ENCODE measurements at places on chromosomes 12 and 14.
A peak's percentile ranks its signal among the peaks of the same experiment; 100 is the strongest.

- peak; percentile 9 for DNase-seq
Observed at GRCh38 chr12:83823386-83824045, 1089.1 kb downstream of the SLC6A15 start.

DNA sequence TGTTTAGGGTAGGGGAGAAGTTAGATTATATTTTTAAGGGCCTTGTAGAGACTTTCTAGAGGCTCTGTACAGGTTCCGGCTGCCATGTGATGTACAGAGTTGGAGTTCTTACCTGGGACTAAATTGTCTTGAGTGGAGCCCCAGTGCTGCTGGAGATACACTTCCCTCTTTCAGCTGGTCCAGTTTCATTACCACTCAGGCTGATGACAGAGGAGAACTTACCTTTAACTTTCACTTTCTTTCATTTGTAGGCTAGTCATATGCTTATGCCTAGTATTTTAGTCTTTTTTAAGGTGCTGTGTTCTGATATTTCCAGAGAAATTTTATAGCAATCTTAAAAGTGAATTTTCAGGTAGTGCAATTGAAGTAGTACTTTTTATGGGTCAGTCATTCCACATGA lies 117.3 kb downstream of the ERC1 start:
- no peak for DNase-seq

- DNase-seq, result no peak
Observed at GRCh38 chr12:54368025-54368708, 3.9 kb upstream of the GPR84 start.

DNA sequence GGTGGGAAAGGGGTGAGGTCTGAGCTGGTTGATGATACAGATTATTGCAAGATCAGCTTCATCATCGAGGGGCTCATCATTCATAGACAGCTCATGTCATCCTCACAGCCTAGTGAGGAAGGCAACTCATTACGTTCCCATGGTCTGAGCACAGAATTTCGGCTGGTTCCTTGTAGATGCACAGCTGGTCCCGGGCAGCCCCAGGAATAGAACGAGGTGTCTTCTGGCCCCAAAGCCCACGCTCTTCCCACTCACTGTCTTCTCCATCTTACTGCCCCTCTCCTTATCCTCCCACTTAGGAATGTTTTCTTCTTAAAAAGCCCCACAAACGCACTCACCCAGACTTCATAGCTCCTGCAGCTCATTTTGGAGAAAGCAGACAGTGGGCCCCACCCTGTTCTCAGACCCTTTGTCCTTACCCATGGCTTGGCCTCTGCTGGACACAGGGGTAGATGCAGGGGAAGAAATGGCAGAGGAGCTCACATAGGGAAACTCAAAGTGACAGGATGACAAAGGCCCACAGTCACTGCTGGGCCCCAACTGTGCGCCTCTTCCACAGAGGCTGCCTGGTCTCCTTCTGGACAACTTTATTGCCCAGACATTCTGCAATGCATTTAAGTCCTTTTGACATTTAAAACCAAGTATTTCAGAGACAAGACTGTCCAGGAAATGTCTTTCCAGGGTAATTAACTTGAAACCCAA lies 162.2 kb downstream of the ADGRD1 start:
- DNase-seq, result no peak

DNA sequence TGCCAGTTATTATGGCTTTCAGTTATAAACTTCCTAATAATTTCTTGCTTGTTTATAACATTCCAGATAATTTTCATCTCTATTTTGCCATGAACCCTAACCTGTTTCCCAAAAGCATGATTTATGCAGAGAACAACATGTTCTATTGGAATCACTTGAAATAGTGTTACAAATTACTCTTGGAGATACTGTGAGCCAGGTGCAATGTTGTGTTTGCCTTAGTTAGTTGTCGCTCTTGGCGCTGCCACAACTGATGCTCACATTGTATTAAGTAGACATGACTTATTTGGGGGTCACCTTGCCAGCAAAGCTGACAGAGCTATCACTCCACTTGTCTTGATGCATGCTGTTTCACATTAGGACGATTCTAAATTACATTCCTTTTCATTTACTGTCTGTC lies 49.4 kb downstream of the TSPAN8 start:
- DNase-seq, result no peak

- no peak for DNase-seq
Observed at GRCh38 chr14:105169776-105170655, 1.4 kb upstream of the JAG2 start.

GRCh38 chr12:104423273-104423672 lies 33.5 kb upstream of the CHST11 start:
- no peak for DNase-seq

DNA sequence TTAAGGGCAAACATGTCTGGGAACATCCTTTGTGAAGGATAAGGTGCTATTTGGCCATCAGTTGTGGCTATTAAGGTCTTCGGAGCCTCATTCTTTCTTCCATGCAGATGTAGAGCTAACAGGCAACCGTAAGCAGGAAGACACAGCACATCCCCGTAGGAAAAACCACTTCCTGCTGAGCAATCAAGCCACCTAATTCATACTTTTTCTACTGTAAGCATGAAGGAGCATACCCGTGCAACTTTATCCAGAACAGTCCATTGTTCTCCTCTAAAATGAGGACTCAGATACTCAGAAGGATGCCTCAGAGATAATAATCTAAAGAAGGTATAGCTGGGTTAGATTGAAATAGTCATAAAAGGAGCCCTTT lies 232.0 kb downstream of the PPM1H start:
- no peak for DNase-seq

DNA sequence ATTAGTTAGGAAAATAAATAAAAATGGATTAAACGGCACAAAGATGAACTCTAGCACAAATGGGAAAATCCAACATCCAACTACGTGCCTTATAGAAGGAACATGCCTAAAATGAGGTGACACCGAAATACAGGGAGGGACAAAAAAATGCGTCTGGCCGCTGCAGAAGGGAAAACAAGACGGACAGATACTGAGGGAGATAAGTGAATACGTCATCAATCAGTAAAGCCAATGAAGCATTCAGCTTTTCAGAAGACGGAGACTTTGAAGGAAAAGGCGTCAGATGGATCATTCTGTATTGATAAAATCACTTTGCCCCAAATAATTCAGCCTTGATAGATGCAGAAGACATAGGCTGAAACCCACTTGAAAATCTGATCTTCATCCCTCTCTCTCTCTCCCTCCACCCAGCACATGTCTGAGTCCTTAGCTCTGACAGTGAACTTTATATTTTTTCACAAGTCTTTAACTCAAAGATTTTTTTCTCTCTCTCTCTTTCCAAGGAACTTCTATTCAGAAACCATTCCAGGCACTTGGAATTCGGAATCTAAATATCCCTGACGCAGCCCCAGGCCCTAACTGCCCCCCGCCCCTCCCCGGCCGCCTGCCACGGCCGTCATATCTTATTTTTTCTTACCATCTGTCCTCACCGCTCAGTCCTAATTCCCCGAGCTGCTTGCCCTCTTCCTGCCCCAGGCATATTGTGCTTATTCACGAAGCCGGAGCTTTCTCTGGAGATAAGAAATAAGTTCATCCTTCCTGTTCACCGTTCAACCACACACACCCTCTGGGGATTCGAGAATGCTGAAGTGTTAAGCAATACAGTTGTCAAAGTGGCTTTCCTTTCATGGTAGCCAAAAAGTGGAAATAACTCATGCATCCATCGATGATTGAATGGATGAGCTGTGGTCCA lies 35.5 kb upstream of the RFLNA start:
- DNase-seq, result no peak

GRCh38 chr12:122840580-122841513 lies 5.6 kb downstream of the HIP1R start:
- no peak for DNase-seq

GRCh38 chr14:50883827-50884197 lies 12.0 kb downstream of the ABHD12B start:
- no peak for DNase-seq

GRCh38 chr12:1805441-1806081 lies 14.8 kb upstream of the LRTM2 start:
- DNase-seq, result no peak

- no peak for DNase-seq
Observed at GRCh38 chr12:29743801-29744200, 39.9 kb downstream of the TMTC1 start.

GRCh38 chr14:76958980-76959710 lies 69.4 kb downstream of the IRF2BPL start:
- DNase-seq, result no peak

DNA sequence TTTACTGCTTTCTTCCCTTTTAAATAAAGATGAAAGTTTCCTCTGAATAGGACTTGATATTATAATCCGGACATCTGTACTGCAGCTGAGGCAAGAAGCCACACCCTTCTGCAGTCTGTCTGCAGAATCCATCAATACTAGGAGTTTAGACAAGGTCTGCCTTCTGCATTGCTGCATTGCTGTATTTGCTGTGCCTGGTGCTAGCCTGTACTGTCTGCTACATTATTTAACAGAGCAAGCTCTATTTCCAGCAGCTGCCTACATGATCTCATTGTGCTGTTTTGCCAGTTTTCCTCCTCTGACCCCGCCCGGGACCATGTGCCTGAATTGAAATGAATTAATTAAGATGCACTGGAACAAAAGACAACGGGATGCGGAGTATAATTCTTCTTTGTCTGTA lies 1.7 kb downstream of the TUBA1A start:
- no peak for DNase-seq

DNA sequence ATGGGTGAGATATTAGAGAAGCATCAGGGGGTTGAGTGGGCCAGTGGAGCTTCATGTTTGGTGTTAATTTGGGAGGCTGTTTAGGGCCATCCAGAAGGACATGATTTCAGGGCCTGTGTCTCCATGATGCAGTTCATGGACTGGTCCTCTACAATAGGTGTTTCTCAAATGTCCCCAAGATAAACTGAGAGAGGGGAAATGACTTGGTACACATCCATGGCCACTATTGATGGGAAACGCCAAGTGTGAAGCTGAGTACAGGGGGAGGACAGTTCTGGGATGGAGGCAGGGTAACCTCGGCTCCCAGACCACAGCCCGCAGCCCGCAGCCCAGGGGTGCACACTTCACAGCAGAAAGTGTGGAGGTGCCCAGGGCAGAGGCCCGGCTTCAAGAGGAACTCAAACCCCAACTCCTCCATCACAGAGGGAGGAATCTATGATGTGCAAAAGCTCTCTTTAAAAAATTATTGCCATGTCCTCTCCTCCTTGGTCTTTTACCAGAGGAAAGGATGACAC lies 33.3 kb downstream of the CACNA2D4 start:
- DNase-seq, result no peak

GRCh38 chr12:98845957-98846356 lies 200.9 kb downstream of the APAF1 start:
- DNase-seq, result no peak

- DNase-seq, result no peak
Observed at GRCh38 chr12:65916991-65917695, 92.9 kb downstream of the HMGA2 start.

DNA sequence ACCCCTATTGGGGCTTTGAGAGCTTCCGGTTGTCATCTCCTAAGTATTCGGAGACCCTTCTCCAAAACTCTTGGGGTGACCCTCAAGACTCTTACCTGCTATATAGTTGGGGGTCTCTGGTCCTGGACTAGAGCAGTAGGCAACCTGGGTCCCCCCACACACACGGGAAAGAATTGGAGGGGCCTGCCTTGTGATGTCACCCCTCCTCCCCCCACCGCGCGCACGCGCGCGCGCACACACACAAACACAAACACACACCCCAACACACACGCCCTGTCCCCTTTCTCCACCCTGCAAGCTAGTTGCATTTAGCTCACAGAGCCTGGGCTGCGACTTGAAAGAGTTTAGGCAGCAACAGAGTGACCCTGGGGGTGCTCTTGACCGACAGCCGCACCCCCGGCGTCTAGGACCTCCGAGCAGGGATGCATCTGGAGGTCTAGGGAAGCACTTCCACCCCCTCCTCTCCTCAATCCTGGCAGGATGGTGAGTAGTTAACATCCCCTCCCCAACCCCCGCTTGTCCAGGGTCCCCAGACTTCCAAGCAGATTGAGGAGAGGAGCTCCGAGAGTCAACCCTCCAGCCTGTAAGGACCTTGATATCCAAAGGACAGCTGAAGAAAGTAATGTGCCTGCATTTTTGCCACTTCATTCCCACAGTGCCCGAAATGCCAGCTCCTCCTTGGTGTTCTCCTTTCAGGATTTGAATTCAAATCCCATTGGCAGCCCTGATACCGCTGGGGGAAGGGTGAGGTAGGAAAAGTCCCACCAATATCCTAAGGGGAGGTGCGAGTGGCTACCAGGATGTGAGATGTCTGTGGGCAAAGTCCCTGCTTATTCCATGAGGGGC lies 1.4 kb upstream of the DNAJC14 start:
- DNase-seq, result peak; percentile 31

DNA sequence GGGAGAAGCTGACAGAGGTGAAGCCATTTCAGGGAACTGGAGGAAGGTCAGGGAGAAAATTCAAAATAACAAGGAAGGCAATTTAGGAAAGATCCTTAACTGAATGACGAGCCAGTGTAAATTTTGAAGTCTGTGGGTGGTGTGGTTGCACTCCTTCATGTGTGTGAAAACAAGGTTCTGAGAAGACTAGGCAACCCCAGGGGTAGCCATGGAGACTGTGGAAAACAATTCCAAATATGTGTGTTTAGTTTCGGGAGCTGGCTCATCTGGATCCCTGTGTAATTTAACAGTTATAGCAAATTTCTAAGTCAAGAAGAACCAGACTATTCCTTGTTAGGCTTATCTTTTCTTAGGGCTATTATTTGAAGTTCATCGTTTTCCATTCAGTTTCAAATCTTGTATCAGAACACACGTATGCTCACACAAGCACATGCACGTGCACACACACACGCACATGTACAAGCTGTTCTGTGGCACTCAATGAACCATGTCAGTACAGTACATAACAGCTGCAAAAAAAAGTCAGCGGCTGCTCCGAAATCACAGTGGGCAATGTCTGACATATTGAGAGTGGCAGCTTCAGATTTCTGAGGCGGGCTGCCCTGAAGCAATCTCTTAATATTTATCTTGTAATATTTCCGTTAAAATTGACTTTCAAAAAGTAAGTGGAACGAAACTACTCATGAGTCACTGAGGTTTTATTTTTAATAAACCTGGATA lies 411.2 kb downstream of the AEBP2 start:
- DNase-seq, result no peak

DNA sequence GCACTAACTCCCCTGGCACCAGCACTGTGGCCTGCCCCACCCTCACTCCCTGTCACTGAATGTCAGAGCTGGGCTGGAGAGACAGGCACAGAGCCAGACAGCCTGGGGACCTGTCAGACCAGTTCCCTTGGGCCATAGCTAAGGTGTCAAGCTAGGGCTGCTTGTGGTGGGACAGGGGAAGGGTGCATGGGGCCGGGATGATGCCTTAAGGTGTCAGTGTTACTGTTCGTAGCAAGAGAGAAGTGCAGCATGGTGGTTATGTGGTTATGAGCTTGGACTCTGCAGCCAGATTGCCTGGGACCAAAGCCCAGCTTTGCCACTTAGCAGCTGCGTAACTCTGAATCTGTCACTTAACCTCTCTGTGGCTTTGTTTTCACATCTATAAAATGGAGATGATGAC lies 3.8 kb downstream of the RAPGEF3 start:
- no peak for DNase-seq

DNA sequence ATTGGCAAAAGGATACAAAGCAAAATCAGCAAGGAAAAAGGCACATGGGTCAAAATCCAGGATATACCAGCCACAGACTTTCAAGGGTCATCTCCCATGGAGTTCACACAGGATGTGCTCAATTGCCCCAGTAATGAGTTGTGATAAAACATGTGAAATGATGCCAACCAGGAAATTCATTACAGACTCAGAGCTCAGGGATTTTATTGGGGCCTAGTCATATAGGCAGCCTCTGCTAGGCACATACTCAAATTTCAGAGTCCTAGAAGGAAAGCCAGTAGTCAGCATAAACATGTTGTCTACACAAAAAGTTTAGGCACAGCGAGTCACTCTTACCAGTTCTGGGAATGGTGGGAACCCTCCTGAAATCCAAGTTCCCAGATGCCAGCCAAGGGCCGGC lies 64.4 kb upstream of the OSBPL8 start:
- DNase-seq, result no peak
